Stimulated activated CD8-positive, alpha-beta memory T cell treated with anti-CD3 and anti-CD28 coated beads, Interleukin-4, amount 100 ng/mL, for 4 hours (primary cell): ENCODE measurements at places on chromosomes 3 and 15.

DNA sequence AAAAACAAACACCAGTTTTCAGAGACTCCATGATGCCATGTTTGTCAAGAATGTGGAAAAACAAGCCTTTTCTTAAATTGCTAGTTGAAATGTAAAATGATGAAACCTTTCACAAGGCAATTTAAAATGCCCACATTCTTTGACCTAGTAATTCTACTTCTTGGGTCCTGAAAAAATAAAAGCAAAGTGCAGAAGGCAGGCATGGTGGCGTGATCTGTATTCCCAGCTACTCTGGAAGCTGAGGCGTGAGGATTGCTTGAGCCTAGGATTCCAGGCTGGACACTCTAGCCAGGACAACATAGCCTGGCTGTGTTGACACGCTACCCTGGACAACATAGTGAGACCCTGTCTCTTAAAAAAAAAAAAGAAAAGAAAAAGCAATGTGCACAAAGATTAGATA, 4.3 kb upstream of the MORF4L1 start:
- no peak for DNase-seq

GRCh38 chr3:114879059-114880031, 267.7 kb downstream of the ZBTB20 start:
- DNase-seq: no peak

GRCh38 chr3:36923523-36923943, 21.3 kb downstream of the TRANK1 start:
- no peak for DNase-seq

DNA sequence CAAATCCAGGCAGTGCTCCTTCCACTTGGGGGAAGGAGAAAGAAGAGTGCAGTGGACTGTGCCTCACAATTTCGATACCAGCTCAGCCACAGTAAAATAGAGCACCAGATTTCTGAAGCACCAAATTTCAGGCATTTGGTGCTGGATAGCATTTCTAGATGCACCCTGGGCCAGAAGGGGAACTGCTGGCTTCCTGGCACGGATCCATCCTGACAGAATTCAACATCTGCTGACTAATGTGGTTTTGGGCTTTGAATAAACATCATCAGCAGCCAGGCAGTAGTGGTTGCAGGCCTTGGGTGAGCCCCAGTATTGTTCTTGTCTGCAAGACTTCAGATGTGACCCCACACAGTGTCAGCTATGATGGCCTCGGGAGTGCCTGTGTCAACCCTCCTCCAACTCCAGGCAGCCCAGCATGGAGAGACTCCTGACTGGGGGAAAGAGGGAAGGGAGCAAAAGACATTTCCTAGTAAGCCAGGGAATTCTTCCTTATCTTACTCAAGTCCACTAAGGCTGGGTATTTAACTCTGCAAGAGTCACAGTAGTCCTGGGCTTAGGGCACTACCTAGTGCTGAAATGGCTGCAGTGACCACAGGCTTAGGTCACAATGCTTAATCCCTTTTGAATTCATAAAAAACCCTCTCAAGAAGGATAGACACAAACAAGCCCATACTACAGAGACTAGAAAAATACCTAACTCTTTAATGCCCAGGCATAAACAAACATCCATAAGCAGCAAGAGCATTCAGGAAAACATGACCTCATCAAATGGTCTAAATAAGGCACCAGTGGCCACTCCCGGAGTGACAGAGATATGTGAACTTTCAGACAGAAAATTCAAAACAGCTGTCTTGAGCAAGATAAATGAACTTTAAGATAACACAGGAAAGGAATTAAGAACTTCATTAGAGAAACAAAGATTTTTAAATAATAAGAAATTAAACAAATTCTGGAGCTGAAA, 74.7 kb downstream of the SPATA16 start:
- no peak for DNase-seq

GRCh38 chr15:72873379-72874233, 90.0 kb upstream of the ADPGK start:
- DNase-seq: no peak
